ENCODE measurements at places on chromosomes 6 and 20.

- no peak for DNase-seq
These were observed 554.4 kb downstream of the KIF16B start for GRCh38 chr20:16018881-16019280.

DNA sequence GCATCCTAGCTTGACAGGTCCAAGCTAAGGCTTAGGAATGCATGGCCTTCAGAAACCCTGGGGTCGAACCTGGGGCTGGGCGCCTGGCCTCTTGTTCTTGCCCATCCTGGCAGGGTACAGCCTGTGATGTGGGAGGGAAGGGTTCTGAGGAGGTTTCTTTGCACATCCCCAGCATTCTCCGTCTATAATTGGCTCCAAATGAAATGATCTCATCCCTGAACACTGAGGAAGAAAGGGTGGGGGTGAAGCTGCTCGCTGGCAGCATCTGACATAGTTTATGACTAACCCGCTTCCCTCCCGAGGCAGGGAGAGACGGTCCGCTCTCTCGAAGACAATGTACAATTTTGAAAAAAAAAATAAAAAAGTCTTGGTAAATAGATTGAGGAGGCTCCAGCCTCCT, 67.1 kb upstream of the ZNFX1 start:
- no peak for DNase-seq

DNA sequence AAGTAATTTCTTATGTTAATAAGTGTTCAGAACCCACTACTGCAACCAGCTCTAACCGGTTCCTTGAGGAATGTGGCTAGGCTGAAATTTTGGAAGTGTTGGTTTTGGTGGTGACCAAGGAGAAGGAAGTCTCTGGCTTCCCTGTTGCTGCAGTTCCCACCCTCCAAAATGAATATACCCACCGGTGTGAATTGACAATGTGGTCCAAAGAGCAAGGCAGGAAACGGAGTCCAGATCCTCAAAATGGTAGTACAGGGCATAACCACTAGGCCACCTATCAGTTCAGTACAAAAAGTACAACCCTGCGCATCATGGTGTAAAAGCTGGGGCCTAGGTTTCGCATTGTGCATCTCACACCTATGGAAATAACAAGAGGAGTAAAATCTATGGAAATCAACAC, 2.8 kb downstream of the ADNP start:
- DNase-seq = peak; percentile 28

DNA sequence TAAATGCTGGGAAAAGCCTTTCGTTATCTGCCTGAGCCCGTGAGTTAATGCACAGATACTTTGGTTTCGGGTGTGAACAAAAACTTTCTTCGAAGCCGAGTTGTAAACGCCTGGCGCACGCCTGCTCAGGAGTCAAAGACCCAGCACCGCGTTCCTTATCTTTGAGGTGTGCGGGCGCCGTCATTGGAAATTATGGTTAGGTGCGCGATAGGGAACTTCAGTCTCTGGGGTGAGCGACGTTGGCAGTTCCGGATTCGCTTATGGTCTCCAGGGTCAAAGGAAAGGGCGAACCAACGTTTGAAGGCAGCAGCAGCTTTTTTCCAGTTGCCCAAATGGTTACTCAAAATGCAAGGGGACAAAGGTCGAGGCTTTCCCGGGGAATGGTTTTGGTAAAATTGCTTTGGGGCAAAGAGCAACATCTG, 853 bp downstream of the SLC22A3 start:
- DNase-seq = no peak

GRCh38 chr6:90471263-90471662, 115.6 kb downstream of the MAP3K7 start:
- peak; percentile 58 for DNase-seq

- DNase-seq = peak; percentile 60
These were observed 653 bp downstream of the LMBRD1 start for GRCh38 chr6:69796073-69796641.

GRCh38 chr20:24853916-24854315, 95.2 kb upstream of the CST7 start:
- DNase-seq = no peak

DNA sequence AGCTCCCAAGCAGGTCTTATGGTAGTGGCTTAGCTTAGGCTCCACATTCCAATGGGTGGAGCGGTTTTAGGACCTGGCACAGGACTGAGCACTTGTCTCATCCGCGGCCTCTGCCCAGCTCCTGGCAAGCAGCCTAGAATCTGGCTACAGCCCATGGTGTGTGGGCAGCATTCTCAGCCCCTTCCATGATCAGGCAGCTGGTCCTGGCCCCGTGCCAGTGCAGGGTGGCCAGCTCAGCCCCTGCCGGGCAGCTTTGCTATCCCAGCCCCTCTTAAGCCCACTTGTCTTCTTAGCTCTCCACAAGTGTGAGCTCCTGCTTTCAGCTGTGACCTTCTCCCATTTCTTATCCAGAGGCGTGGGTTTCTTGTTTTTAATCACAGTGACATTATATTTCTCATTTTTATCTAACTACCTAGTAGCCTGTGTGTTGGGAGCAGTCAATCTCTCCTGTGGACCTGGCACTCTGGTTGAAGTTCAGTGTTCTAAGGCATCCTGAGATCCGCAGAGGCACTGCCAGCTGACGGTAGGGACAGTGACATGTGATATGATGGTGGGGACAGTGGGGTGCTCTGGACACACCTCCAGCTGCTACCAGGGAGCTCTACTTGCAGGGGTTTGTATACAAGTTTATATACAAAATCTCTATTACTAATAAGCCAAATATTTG, 119.9 kb upstream of the PRND start:
- DNase-seq = no peak

DNA sequence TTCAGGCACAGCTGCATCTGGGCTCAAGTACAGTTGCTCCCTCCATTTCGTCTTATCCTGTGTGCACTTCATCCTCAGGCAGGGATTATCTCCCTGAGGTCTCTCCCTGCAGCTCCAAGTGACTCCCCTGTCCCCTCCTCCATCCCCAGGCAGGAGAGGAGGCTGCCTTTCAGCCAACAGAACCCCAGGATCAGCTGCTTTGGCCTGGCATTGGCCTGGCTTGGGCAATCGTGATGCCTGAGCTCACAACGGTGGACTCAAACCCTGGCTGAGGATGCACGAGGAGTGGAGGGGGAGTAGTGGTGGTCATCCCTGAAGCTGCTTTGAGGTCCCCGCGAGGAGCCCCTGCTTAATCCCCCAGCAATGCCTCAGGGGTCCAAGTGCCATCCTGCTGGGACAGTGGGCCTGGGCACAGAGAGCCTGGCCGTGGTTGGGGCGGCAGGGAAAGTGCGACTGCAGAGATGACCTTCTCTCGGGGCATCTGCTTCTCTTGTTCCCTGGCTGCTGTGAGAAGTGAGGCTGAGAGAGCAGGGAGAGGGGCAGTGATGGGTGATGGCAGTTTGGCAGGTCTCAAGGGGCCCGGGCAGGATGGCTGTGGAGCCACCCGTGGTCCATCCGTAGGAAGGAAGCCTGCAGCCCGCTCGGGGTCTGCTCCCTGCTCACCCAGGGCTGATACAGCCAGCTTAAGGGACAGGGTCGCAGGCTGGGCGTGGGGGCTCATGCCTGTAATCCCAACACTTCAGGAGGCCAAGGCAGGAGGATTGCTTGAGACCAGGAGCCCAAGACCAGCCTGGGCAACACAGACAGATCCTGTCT, 6.0 kb upstream of the HRH3 start:
- DNase-seq = no peak

GRCh38 chr6:25404693-25405169, 125.6 kb downstream of the CARMIL1 start:
- DNase-seq = peak; percentile 57

- DNase-seq = no peak
These were observed at the start of gene LRRN4 for GRCh38 chr20:6053776-6054688. Gene LRRN4, minus strand, starts transcription at chr20:6054060. Its CDS starts 1,261 bp downstream, at chr20:6052799.

DNA sequence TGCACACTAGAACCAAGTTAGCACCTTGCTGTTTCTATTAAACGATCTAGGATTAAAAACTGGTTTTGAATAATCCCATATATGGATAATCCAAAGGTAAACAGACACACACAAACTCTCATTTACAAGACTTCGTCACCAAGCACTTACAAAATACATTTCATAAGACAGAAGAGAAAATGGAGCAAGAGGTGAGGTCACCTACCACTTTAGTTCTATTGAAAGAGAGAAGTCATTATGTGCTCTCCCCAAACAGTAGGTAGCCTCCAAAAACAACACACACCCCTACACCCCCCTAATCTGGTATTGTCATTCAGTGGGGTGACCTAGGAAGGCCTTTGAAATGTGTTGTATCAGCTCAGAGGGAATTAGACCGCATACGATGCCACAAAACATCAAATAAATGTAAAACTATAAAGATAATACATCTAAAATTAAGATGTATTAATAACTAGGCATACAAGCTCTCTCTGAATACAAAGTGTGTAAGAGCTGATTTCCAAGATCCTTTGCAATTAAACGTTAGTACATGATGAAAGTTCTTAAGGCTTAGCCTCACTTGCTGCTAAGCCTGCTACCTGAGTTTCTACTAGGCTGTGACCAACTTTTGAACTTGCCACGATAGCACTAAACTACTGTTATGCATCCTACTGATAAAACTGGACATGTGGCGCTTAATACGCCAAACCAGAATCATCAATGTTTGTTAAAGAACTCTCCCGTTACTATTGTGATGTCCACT, 1.6 kb downstream of the SRPK1 start:
- DNase-seq = no peak

DNA sequence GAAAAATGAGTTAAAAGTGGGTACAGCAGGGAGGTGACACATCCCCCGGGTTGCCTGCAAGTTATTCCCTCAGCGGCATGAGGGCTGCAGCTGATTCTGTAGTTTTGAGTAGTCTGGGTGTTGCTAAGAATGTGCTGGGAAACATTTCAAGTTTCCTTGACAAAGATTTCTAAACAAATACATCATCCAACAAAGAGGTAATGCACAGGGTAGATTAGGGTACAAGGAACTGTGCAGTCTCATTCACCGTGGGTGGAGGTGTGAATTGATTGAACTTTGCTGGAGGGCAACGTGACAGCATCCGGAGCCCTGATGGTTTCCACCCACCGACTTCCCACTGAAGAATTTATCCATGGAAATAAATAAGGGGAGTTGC, 21.8 kb downstream of the CASS4 start:
- DNase-seq = no peak

DNA sequence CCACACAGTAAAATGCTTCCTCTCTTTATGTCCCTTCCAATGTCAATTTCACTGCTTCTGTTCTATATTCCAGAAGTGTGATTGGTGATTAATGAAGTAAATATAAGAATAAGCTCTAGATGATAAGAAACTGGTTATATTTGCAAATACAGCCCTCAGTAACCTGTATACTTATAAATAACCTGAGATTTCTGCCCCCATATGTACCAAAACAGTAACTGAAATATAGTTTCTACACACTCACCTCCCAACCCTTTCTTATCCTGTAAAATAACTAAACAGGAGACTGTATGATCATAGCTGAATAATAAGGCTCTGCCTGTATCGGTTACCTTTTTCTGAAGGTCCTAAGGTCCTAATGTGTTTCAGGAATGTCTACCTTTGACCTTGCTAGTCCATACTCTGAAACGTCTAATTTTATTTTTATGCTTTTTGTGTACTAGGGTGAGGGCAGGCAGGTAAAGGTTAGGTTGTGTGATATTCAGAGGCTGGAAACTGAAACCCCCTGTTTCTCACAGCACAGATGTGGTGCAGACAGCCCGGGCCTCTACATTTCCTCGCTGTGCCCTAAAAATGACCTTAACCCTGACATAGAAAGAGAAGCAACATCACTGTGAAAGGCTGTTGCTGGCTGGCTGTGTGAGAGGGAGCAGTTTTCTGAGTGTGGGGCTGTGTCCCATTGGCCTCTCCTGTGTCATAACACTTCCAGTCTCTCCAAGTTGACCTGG, 378.8 kb downstream of the CENPW start:
- no peak for DNase-seq

DNA sequence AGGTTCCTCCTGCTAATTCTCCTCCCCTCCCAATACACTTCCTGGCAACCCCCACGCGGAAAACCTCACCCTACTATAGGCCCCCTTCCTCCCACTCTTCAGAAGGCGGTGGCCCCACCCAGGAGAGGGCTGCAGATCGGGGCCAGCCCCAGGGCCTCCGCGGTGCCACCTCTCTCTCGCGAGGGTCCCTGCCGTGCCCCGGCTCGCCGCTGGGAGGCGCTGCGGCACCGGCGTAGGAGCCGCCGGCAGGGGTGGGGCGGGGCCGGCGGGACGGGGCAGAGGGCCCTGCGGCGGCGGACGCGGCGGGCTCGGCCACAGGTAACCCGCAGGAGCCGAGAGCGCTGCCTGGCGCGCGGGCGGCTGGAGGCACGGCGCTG, at the start of gene ANKRD6:
Gene ANKRD6, plus strand, starts transcription at position 278 of the 377 bp plus-strand sequence. CDS start 133,825 bp downstream, outside the sequence.
- peak; percentile 82 for DNase-seq

GRCh38 chr6:141309295-141309694, 823.4 kb upstream of the GJE1 start:
- no peak for DNase-seq

DNA sequence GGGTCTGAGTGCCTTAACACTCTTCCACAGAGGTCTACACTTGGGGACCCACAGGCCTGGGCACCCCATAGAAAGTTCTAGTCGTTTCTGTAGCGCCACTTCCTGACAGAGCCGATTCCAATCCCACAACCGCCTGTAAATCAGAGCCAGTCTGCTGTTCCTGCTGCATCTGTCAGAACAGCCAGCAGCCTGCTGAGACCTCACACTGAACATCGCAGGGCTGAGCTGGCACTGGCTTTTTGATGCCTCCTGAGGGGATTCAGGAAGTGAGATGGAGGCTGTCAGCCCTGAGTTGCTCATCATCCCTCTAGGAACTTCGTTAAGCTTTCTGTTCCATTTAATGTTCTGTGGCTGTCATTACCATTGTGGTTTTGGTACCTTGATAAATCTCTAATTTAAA, 48.9 kb downstream of the DCBLD1 start:
- DNase-seq = no peak

DNA sequence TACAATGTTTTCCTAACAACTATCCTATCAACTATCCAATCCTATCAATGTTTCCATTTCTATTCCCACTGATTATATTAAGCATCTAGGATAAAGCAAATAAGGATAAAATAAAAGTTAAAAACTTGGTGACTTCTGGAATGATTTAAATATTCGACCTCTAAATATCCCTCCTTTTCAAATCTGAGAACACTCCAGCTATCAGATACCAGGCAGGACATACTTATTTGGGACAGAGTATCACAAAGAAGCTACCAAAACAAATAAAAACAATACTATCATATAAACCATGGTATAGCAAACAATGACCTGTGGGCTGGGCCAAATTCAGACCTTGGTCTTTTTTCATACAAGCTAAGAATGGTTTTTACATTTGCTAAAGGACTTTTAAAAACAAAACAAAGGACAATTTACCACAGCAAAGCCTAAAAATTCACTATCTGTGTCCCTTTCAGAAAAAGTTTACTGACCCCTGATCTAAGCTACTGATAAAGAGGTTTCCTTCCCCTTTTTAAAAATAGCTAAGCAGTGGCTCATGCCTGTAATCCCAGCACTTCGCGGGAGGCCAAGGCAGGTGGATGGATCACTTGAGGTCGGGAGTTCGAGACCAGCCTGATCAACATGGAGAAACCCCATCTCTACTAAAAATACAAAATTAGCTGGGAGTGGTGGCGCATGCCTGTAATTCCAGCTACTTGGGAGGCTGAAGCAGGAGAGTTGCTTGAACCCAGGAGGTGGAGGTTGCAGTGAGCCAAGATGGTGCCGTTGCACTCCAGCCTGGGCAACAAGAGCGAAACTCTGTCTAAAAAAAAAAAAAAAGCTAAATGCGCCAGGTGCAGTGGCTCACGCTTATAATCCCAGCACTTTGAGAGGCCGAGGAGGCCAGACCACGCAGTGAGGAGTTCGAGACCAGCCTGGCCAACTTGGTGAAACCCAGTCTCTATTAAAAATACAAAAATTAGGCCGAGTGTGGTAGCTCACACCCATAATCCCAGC, 6.0 kb downstream of the NUP153 start:
- no peak for DNase-seq

- DNase-seq = peak; percentile 32
These were observed 492 bp upstream of the RNF39 start for GRCh38 chr6:30075790-30076732.
